ENCODE measurements at places on chromosomes 11 and 22. TPM values are rescaled to one million over a fixed set of nuclear protein-coding genes. Genes with fewer than 3 reads are reported as not detected.

DNA sequence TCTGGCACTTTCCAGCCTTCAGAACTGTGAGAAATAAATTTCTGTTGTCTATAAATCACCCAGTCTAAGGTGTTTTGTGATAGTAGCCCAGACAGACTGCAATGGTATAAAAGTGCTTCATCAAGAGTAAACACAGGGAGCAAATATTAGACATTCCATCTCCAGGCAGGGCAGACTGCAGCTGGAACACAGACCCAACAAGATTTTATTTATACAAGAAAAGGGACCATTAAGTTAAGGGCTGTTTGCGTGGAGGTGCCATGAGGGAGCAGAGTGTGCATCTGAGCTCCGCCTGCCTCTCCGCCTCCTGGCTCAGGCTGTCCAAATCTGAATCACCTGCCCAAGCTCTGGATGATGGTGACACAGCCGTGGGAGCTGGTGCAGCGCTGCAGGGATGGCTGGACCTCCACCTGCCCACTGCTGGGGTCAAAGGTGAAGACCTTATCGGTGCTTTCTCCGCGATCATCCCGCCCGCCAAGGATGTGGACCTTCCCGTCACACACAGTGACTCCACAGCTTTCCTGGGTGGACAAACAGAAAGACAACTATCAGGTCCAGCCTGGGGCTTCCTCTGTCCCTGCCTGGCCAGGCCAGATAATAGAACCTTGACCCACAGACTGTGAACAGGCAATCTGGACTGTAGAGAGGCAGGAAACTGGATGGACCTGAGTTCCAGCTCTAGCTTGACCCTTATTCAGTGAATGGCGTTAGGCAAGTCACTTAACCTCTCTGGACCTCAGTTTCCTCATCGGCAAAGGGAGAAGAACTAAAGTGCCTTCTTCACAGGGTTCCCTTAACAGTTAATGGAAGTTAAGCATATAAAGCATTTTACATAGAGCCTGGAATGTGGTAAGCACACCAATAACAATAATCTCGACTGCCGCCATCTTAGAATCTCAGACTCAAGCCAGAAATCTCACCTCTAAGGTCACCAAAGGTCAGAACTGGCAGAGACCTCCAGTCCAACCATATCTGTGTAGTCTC lies 10.5 kb downstream of the KLHL35 start:
- no peak for DNase-seq

Gene BATF2
- total RNA-seq, result not detected

Gene NPAS4
- total RNA-seq, result 0.97 TPM

Gene SCGB1D2
- not detected for total RNA-seq

Gene ACTN3
- total RNA-seq, result not detected

Gene KRTAP5-11
- total RNA-seq, result not detected
